ENCODE measurements at places on chromosomes 13 and 19.

GRCh38 chr13:19890030-19890429 lies 26.6 kb upstream of the ZMYM5 start:
- DNase-seq, result no peak

DNA sequence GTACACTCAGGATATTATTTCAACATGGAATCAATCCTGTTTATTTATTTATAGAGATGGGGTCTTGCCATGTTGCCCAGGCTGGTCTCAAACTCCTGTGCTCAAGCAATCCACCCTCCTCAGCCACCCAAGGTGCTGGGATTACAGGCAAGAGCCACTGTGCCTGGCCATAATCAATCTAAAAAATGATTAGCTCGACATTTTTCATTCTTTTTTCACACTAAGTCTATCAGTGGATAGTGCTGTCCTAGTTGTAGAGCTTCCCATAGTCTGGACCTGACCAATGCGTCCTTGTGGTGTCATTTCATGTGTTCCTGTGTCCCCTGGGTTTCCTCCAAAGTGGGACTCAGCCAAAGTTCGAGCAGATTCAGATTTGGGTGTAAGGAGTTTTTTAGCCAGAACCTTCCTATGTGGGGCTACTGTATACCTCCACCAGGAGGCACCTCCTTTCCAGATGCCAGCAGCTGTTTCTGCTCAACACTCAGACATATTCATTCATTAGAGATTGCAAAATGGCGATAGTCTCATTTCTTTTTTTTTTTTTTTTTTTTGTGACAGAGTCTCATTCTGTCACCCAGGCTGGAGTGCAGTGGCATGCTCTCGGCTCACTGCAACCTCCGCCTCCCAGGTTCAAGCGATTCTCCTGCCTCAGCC lies 61.1 kb downstream of the MAP4K1 start:
- DNase-seq, result no peak

GRCh38 chr19:31629579-31630363 lies 280.5 kb upstream of the TSHZ3 start:
- DNase-seq, result no peak

DNA sequence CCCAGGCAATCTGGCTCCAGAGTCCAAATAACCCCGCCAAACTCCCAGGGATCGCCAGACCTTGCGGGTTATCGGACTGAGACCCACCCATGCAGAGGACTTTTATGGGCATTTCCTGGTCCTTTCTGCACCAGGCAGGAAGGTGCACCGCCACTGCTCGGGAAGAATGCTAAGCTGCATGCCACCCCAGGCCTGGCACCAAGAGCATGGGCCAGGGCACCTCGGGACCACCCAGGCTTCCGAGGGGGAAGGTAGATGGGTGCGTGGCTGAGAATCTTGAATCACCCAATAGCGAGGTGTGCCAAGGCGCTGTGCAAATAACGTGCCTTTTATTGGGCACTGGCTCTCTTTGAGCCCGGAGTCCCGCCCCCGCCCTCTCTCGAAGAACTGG lies 422 bp upstream of the ZNF575 start:
- DNase-seq, result peak; percentile 70

DNA sequence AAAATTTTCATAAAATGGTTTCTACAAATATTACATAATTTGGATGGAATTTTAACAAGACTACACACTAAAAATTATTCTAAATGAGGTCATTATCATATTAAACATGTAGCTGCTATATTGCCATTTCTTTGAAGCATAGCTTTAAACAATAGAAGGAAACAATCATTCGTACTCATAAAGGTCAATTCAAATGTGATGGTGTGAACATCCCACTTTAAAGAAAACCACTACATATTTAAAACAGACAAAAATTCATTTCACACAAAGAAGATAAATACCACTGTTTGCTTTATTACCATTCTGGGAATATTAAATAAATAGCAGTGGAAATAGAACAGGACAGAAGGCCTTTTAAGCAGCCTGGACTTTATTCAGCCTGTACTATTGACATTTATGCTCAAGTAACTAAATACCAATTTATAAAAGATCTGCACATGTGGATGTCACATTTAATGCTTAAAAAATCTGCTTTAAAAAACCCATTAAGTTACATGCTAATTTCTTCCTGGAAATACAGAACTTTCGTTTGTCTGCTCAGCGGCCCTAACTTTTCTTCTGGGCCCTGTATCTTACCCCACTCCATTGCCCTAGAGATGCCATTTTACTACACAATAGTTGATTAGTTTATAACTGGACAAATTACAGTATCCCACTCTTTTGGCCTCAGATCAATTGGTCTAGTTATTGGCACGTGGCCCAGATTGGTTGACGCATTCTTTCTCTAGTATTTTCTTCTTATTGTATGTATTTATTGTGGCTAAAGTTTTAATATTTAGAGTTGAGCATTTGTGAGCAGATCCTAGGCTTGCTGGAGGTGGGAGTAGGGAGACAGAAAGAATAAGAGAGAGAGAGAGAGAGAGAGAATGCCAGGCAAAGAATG lies 215.1 kb upstream of the SPRY2 start:
- no peak for DNase-seq

DNA sequence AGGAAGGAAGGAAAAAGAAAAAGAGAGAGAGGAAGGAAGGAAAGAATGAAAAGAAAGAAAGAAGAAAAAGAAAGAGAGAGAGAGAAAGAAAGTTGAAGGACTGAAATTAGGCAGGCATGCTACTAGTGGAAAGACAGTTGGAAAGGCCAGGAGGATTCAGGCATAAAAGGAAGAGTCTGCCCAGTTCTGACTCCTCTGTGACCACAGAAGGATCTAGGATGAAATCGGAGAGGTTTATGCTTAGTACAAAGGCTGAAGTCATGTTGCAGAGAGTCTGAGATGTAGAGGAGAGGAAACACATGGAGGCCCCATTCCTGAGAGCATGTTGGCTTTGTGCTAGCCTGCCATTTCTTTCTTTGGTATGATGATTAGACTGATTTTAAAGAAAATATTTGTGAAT lies 246.5 kb upstream of the ARGLU1 start:
- DNase-seq, result no peak

DNA sequence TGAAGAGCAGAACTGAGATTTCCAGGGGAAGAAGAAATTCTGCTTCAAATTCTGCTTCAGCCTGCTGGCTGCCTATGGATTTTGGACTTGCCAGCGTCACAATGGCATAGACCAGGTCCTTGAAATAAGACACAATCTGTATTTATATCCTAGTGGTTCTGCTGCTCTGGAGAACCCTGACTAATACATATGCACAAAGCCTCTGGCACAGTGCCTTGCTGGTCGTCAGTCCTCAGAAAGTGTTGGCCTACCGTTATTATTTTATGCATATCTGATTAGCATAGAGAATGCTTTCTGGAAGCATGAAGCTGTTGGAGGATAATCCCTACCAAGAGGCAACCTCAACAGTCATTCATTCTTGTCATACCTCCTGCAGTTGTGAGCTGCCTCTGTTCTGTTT lies 213.7 kb downstream of the B3GLCT start:
- no peak for DNase-seq

DNA sequence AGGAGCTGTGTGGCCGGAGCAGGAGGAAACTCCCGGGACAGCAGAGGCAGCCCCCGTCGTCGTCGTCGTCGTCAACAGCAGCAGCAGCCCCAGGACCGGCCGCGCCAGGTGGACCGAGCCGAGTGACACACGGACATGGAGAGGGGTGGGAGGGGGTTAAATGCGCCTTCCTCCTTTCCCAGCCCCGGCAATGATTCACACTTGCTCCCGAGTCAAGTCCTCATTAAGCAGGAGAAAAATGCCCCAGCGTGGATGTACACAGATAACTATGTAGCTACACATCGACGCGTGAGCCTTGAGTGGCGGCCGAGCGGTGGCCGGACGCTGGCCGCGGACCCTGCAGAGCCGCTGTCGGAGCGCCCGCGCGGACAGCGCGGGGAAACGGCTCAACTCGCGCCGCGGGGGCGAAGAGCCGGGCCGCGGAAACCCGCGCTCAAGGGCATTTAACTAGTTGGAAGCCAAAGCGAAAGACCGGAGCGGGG lies 645 bp downstream of the UBL3 start:
- DNase-seq, result peak; percentile 23

DNA sequence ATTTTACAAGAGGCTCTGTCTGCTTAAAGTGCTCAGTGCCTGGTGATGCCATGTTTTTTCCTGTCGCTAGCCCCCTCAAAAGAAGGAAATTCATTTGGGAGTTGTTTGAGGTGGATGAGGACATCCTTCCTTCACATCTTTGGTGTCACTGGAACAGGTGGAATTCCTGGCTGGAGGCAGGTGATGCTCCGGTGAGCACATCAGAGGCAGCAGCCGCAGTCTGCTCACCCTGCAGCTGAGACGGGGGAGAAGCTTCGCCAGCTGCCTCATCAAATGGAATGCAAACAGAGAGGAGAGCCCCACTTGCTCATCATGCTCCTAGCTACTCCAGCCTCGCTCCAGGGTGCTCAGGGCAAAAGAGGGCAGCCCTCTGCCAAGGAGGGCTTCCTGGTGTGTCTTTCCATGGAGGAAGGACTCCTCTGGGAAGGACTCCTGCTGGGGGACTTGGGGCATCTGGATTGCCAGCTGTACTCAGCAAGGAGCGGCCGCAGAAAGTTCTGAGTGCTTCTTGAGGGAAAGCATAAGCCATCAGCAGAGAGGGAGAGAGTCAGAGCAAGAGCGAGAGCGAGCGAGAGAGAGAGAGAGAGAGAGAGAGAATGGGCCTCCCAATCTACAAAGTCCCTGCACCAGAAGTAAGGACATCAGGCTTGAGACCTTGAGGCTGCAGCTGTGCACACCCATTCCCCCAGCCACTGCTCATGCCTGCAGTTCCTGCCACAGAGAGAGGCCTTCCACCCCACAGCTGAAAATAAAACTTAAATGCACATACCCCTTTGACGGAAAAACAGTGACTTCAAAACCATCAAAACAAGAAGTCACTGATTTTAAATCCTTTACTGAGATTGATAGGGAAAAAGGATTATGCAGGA lies 74.3 kb upstream of the UBL3 start:
- DNase-seq, result no peak

DNA sequence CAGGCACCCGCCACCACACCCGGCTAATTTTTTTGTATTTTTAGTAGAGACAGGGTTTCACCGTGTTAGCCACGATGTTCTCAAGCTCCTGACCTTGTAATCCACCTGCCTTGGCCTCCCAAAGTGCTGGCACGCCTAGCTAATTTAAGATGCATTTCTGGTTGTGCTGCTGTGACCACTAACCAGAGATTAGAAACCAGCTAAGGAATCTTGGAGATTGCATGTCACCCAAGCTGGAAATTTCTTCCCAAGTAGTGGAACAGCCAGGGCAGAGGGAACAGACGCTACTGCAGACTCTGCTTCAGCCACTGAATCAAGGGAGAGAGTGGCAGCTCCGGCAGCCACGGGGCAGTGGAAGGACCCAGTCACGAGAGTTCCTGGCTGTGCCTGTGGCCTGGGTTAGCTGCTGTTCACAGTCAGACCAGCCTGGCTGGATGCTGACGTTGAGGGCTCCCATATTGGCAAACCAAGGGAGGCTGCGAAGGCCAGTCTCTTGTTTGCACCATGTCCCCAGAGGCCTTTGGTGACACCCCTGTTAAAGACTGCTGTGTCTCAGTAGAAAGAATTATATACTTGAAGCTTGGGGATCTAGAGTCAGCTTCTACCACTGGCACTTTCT lies 7.9 kb downstream of the TPM4 start:
- DNase-seq, result no peak

- no peak for DNase-seq
Measured at GRCh38 chr19:5186293-5187050, 154.1 kb downstream of the PTPRS start.

Data from stimulated activated CD4-positive, alpha-beta T cell treated with anti-CD3 and anti-CD28 coated beads, Interleukin-1b, Interleukin-23, amount 100 ng/mL, for 48 hours (primary cell).